Suprapubic skin (tissue), 4 donors: ENCODE measurements at places on chromosomes 5 and 9. TPM values are rescaled to one million over a fixed set of nuclear protein-coding genes. Genes with fewer than 3 reads are reported as not detected.

GPR21 gene
- total RNA-seq = not detected

- H3K27ac ChIP-seq = peak overlapping the region; percentile 5
- no peaks in the 10 kb centered on the region for H3K4me1 ChIP-seq
- no peak for DNase-seq
- no peaks in the 10 kb centered on the region for H3K27me3 ChIP-seq
- H3K4me3 ChIP-seq = no peak overlapping the region
Measured at GRCh38 chr5:143220748-143221251, 182.7 kb downstream of the NR3C1 start.

IQGAP2 gene
- 49.0 TPM for total RNA-seq

DNA sequence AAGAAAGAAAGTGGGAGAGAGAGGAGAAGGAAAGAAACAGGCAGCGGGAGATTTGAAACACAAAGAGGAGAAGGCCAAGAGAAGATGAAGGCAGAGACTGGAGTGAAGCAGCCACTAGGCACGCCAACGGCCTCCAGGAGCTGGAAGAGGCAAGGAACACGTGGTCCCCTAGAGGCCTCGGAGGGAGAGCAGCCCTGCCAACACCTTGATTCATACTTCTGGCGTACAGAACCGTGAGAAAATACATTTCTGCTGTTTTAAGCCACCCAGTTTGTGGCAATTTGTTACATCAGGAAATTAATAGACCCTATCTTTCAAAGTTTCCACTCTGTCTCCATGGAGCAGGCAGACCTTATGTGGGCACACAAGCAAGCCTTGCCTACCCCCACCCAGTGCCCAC, 133.4 kb downstream of the ACTL7B start:
- peak overlapping the region; percentile 42 for H3K27ac ChIP-seq
- DNase-seq = no peak
- no peaks in the 10 kb centered on the region for H3K36me3 ChIP-seq
- no peaks in the 10 kb centered on the region for H3K27me3 ChIP-seq
- peaks cover 26% of the 10 kb centered on the region for H3K4me1 ChIP-seq
- no peak overlapping the region for H3K4me3 ChIP-seq

- peaks cover 2% of the 10 kb centered on the region for H3K27me3 ChIP-seq
- H3K27ac ChIP-seq = no peak overlapping the region
- H3K4me3 ChIP-seq = no peak overlapping the region
- H3K4me1 ChIP-seq = peaks cover 18% of the 10 kb centered on the region
Measured at GRCh38 chr9:87336407-87336806, 161.3 kb upstream of the DAPK1 start.
